ENCODE measurements at places on chromosomes 4 and X.
A peak's percentile ranks its signal among the peaks of the same experiment; 100 is the strongest.

- no peak for DNase-seq
Measured at GRCh38 chr4:15410750-15411149, 17.1 kb upstream of the C1QTNF7 start.

DNA sequence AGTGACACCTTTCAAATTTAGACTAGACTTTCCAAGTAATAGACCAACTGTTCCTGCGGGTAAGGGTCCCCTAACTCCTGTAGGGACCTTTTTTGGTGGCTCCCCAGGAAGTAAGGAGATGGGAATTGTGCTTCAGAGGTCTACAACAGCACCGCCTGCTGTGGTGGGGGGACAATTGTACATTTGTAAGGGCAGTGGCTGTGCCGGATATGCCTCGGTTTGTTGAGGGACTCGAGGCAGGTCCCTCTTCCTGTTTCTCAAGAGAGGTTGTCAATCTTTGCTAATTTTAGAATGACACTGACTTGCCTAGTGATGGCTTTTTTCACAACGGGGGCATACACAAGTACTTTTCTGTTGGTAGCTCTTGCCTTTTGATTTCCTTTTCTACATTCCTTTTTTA lies 15.5 kb upstream of the HSD17B11 start:
- no peak for DNase-seq

DNA sequence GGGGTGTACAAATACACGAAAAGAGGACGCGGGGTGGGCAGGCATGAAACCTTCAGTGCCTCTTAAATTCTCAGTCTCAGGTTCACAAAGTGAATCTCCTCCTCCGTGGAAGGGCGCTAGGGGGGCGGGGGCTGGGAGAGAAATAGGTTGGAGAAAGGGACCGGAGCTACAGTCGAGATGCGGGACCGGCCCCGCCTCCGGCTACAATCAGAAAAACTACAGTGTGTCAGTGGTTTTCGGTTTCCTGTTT lies 3.4 kb downstream of the MAML3 start:
- DNase-seq, result no peak

DNA sequence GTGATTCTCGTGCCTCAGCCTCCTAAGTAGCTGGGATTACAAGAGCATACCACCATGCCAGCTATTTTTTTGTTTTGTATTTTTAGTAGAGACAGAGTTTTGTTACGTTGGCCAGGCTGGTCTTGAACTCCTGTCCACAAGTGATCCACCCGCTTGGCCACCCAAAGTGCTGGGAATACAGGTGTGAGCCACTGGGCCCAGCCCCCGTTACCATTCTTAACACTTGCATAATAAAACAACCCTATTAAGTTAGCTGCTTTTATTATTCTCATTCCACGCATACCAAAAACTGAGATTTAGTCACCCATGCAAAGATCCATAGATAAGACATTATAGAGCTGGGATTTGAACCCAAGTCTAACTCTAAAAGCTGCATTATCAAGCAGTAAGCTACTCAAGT lies 6.0 kb upstream of the TEX13A start:
- DNase-seq, result no peak

DNA sequence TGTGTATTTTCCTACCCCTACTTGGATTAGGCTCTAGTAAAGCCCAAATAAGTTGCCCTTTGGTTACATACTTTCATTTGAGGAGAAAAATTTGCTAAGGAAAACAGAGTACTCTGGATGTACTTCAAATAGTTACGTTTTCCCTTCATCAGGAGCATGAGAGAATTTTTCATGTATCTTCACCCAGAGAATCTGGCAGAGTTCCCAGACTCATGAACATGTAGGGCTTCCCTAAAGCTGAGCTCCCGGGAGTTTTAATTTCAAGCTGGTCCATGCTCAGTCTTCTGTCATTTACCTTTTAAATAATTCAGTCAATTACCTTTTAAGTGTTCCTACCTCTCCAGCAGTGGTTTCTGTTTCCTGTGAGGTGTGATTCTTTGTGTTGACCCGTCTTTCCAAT lies 367.5 kb upstream of the GRID2 start:
- no peak for DNase-seq

DNA sequence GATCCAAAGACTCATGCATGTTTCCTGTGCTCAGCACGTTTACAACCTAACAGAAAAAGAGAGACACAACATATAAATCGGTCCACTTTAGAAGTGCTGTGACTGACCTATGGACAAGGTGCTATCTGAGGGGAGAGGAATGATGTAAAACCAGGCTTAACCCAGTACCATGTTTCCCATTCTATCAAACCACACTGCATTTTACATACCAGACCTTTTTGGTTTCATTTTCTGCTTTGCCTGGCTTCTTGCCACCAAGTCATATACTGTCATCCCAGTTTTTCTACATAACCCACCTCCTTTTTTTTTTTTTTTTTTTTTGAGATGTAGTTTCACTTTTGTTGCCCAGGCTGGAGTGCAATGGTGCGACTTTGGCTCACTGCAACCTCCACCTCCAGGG lies 82.2 kb downstream of the KLF8 start:
- no peak for DNase-seq

- no peak for DNase-seq
Measured at GRCh38 chr4:165403637-165404036, 24.8 kb downstream of the CPE start.

DNA sequence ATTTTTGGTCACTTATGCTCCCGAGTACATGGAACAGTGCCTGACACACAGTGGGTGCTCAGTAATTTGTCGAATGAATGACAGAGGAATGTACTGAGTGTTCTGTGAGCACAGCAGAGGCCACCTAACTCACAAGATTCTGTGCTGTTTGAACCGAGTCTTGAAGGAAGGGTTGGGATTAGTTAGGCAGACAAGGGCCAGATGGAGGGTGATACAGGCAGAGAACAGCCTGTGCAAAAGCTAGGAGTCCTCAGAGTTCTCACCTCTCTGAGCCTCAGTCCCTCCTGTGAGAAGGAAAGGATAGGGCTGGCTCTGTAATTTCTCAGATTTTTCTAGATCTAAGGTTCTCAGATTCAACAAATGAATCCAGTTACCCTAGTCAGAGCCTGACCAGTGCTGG lies 108.8 kb downstream of the NHSL2 start:
- no peak for DNase-seq

DNA sequence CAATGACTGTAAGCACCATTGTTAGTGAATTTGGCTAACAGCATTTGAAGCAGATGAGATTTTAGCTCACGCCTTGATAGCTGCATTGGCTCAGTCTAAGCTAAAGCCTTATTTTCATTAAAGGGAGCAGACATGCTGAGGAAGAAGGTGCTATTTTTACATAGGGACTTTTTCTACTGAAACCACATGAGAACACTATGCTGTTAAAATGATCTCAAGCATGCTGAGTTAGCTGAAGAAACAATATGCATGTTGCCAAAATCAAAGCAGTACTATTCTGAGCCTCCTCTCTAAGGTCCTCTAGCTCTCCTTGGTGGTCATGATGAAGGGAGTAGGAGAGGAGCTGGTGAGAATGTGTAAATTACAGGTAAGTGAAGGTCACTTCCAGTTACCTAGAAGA lies 134.4 kb upstream of the JADE1 start:
- DNase-seq, result no peak

DNA sequence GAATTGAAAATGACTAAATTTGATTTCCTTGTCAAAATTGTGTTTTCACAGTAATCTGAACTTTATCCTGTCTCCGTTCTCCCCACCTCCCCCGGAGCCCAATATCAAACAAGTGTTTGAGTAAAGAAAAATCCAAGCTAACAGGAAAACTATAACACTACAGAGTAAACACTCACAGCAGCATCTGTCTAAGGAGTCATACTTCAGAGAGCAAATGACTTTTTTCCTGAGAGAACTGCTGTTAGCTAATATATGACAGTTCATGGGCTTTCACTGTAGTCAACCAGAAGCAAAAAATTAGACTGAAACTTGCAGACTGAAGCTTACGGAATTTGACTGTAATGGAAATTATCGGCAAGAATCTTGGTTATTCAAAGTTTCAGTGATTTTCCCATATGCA lies 321.7 kb downstream of the ANKRD50 start:
- no peak for DNase-seq

DNA sequence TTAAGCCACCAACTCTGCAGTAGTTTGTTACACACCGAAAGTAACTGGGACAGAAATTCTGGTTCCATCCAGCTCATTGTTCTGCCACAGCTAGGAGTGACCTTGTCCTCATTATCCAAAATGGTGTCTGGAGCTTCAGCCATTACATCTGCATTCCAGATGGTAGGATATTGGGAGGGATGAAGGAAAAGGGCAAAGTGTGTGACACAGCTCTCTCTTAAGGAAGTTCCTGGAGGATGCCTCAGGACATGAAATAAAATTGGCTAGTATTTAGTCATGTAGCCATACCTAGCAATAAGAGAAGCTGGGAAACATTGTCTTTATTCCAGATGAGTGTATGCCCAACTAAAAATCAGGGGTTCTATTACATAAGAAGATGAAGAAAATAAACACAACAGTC lies 262.0 kb downstream of the BCOR start:
- DNase-seq, result peak; percentile 55

DNA sequence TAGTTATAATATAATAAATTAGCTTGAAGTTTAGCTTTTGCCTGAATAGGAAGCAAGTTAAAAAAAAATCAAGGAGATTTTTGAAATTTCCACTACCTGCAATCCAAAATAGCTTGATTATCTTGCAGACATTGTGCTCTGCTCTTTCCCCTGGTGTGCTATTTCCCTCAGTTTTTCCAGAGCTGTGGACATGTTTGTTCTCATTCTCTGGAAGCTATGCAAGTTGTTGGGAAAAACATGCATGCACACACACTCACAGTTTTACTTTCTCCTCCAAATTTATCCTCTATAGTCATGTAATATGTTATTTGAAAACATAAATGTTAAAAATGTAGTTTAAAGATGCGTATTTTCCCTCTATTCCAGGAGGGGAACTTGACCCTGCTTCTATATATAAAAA lies 225.8 kb upstream of the ARSJ start:
- no peak for DNase-seq

GRCh38 chrX:116384406-116384954 lies 51.9 kb upstream of the SLC6A14 start:
- DNase-seq, result no peak

GRCh38 chr4:150960818-150961217 lies 54.3 kb downstream of the LRBA start:
- no peak for DNase-seq

DNA sequence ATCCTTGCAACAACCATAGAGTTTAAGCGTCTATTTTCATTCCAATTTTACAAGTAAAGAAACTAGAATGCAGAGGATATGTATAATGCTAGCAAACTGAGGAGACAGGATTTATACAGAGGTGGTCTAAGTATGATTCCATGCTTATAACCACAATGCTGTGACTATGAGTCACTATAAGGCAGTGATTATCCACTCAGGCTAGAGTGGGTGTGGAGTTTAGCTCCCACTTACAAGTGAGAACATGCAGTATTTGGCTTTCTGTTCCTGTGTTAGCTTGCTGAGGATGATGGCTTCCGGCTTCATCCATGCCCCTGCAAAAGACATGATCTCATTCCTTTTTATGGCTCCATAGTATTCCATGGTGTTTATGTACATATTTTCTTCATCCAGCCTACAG lies 41.6 kb upstream of the EDA2R start:
- DNase-seq, result no peak

DNA sequence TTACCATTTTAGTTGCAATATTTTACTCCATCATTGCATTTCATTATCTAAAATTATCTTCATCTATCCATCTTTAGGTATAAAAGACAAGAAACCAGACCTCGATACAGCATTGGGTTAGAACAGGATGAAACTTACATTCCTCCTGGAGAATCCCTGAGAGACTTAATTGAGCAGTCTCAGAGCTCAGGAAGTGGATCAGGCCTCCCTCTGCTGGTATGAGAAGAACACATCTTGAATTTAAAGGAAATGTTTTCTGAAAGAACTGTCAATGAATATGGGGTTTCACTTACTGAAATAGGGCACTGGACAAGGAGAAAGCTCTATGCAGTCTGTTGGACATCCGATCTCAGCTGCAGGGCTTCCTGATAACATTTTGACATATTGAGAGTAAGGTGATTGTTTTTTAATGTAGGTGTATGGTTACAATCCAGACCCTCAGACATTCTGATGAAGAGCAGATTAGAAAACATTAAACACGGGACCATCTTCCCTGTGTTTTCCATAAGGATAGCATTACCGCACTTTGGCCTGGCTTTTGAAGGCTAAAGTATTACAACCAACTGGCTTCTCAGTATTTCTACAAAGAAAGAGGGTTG lies 367.2 kb downstream of the BMPR1B start:
- DNase-seq, result peak; percentile 30

- DNase-seq, result no peak
Measured at GRCh38 chr4:8016527-8016926, 76.9 kb upstream of the AFAP1 start.

- DNase-seq, result no peak
Measured at GRCh38 chr4:19478791-19479190, 772.9 kb upstream of the SLIT2 start.

GRCh38 chr4:11287055-11287454 lies 141.6 kb downstream of the HS3ST1 start:
- DNase-seq, result no peak

GRCh38 chrX:40835526-40835925 lies 100.2 kb upstream of the MED14 start:
- no peak for DNase-seq

GRCh38 chr4:25424539-25425228 lies 47.6 kb downstream of the ANAPC4 start:
- DNase-seq, result no peak
